ENCODE measurements at places on chromosomes 12 and 14.
A peak's percentile ranks its signal among the peaks of the same experiment; 100 is the strongest.

- DNase-seq = no peak
Observed at GRCh38 chr14:75198291-75198933, 22.0 kb upstream of the TMED10 start.

DNA sequence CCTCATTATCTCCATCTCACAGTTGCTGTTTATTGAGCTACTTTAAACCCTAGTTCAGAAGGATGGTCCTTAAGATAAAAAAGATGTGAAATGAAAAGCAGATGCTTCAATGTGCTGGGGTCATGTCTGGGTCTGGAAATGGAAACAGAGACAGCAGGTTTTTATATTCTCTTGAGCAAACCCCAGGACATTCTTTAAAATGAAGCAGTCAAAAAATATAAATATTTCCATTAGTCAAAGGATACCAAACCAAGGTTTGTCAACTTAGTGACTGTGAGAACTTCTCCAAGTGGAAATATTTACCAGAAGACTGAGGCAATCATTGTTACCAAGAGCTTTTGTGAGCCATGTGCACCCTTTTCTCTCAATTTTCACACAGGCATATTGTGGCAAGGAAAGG is 102.5 kb upstream of the DIO2 start:
- no peak for DNase-seq

- peak; percentile 36 for DNase-seq
Observed at GRCh38 chr12:123231931-123232330, 1.0 kb downstream of the MPHOSPH9 start.

DNA sequence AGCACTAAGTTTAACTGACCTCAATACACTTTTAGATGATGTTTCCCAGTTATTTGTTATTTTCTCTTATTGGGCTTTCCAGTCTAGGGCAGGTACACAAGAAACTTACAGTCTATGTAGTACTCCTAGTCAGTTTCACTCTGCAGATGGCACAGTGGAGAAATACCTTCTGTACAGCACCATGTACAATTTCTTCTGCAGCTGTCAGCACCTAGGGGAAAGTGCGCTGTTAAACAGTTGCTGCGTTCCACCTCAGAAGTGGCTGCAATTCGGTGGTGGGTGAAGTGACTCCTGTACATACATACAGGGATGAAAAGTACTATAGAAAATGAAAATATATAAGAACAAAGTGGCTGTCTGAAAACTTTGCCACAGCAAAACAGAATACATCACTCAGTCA is 48.3 kb downstream of the NOVA1 start:
- no peak for DNase-seq

DNA sequence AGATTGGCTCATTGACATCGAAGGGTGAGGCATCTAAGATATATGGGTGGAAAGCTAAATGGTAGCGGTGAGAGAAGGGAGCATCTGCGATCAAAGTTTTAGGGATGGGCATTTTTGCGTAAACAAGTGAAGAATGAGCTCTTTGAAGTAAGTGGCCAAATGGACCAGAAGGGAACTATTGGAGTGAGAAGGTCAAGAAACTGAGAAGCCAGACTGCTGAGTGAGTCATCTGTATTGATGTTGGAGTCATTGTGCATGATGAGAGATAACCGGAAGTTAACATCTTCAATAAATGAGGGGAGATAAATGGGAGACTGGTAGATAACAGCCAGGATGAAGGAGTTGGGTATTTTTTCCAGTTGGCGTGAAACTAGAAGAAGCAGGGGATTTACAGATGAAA is 271.9 kb upstream of the PDE3A start:
- DNase-seq = no peak

- no peak for DNase-seq
Observed at GRCh38 chr12:84804691-84805473, 107.7 kb downstream of the SLC6A15 start.

GRCh38 chr12:7884689-7885088 is 12.0 kb upstream of the SLC2A14 start:
- no peak for DNase-seq

- DNase-seq = no peak
Observed at GRCh38 chr14:36667679-36668078, 6.0 kb downstream of the PAX9 start.

- no peak for DNase-seq
Observed at GRCh38 chr12:3432868-3433267, 58.1 kb upstream of the PRMT8 start.

DNA sequence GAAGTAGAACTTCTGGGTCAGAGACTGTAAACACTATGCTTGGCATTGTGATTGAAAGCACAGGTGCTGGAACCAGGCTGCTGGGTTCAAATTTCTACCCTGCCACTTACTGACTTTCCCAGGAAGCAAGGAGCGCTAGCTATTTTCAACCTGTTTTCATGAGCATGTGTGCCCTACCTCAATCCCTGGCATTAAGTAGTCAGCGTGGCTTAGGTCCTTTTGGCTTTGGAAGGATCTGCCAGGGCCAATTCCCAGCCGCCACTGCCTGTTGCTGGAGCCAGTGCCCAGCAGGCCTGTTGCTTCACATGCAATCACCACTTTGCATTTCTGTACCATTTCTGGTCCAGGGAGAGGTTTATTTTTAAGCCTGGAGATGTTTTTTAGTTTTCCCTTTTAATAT is 196.3 kb downstream of the TRHDE start:
- DNase-seq = no peak

GRCh38 chr12:7989827-7990491 is 42.6 kb upstream of the FOXJ2 start:
- no peak for DNase-seq

GRCh38 chr12:68100241-68100640 is 59.3 kb downstream of the IFNG start:
- no peak for DNase-seq

DNA sequence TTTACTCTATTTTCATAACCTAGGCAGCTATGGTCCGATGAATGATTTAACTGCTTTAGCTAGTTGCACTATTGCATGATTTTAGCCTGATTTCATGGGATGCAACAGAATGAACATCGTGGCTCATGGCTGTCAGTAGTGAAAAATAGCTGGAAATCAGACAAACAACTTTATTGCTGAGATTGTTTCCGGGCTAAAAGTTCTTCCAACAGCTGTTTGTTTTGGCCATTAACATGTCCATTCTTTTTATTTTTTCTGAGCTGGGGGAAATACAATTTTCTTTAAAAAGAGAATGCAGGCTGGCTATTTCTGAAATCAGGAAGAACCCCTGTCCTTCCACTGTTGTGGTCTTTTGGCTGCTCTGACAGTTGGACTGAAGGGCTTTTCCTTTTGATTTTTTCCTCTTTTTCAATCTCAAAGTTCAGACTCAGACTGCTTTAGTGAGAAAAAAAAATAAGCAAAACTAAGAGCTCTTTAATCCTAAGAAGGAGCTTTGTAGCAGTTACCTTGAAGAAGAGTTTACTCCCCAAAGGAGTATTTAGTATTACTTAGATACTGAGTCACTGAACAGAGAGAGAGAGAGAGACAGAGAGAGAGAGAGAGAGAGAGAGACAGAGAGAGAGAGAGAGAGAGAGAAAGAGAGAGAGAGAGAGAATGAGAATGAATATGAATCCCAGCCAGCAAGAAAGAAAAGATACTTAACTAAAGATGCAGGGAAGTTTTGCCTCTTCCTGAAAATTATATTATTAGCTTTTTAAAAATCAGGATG is at the start of gene NAV3:
TSS of gene NAV3 (plus strand) at position 312 of the 769 bp plus-strand sequence. CDS start 568 bp downstream, outside the sequence.
- no peak for DNase-seq
